ENCODE measurements at places on chromosomes 7 and 10.

DNA sequence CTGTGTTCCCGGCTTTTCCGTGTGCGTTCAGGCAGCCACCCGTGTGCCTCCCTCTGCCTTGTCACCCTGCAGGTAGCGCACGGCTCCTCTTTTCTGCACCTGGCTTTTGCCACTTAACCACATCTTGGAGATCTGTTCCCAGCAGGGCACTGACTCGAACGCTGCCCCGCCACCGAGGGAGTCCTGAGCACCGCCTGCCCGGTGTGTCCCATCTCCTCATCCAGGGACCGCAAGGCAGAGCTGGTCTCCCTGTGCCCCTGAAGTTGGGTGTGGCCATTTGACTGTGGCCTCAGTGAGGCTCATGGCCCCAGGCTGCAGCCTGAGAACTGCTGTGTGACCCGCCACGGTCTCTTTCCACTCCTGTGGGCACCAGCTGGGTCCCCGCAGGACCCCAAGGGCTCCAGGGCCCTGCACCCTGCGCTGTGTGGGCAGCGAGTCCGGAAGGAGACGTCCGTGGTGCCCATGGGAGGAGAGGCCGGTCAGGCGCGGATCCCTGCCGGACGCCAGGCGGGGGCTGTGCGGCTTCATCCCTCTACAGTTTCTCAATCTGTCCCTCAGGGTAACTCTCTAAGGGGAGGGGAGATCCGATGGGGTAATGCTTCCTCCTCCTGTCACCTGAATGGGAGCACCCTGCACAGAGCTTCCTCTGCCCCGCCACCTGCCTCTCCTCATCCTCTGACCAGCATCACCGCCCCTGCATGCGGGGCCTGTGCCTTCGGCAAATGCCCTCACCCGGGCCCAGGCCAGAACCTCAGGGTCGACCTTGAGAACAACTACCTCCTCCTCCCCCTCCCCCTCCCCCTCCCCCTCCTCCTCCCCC, 1.8 kb upstream of the INTS1 start:
- no peak for DNase-seq

DNA sequence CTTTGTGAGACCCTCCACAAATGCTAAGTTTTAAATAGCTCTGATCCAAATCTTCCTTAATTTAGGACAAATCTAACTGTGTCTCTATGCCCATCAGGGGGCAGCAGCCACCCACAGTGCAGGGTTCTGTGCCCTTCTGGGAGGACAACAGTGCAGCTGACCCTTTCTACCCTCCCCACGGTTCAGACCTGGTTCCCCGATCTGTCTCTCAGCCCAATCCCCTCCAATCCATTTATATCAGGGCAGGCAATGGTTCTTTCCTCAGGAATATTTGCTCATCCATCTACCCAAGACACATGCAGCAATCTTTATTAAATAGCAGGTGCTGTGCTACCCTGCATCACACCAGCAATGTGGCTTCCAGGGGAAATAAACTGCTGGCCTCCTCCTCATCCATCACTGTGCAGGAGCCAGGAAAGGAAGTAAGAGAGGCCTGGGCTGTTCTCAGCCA, 4.0 kb upstream of the RBM28 start:
- DNase-seq = peak; percentile 55

- no peak for DNase-seq
These were observed 190.0 kb downstream of the KCND2 start for GRCh38 chr7:120462991-120463390.

DNA sequence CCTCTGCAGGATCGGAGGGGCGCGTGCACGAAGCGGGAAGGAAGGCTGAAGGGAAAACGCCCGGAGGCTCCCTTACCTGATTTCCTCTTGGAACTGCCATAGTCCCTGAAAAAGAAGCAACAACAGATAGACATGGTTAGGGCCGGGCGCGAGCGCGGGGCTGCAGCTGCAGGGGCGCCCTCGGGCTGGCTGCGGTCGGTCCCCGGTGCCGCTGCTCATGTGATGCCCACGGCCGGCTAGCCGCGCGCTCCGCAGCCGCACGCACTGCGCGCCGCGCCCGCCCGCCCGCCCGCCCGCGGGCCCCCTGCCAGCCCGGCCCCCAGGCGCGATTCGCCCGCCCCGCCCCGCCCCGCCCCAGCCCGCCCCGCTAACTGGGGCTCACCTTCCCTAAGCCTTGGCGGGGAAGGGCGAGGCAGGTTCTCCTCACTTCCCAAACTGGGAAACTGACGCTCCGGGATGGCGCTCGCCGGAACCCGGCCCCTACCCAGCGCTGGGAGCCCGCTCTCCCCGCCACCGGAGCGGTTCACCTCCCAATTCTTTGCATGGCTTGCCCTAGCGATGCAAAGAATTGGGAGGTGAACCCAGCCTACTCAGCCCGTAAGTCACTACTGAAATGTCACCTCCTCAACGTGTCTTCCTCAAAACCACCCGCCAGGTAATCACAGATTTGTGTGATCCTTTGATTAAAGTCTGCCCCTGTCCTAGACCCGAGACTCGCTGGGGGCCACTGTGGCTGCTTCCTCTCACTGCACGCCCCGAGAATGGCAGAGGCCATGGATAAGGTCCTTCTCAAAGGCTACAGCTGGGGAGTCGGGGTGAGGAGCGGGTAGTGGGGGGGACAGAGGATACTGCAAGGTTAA, 162.2 kb downstream of the SH3PXD2A start:
- DNase-seq = no peak
